Cerebellar nuclear complex (tissue), 1 donor: ENCODE measurements at places on chromosomes 7 and 10.

- DNase-seq: no peak
Observed at GRCh38 chr10:100174699-100175677, 10.8 kb downstream of the ERLIN1 start.

- DNase-seq: no peak
Observed at GRCh38 chr10:92800134-92800733, 48.1 kb upstream of the EXOC6 start.

DNA sequence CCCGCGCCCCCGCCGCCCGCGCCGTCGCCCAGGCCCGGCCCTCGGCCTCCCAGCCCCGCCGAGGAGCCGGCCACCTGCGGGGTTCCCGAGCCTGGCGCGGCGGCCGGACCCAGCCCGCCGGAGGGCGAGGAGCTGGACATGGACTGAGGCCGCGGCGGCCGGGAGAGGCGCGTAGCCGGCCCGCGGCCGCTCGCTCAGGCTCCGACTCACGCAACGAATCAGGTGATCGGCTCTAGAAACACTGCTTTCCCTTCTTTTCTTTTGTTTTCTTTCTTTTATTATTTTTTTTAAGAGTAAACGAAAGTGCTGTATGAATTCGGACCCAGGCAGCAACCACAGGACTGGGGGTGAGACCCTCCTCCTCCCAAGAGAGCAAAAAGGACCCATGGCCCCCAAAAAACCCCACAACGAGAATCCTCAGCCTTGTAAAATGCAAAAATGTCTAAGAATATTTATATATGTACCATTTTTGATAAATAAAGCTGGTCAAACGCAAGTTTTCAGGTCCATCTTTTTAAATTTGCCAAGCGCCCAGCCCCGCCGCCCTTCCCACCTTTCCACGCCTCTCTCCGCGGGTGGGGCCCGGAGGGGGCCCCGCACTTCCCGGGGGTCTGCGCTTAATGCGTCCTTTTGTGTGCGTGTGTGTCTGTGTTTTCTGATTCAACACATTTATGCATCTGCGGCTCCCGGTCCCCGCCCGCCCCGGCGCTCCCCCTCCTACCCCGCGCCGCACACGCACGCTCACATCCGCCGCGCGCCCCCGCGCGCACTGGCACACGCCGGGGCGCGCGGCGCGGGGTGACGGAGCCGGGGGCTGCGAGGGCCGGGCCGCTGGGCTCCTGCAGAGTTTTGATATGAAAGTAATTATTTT, 4.4 kb downstream of the UNCX start:
- no peak for DNase-seq

DNA sequence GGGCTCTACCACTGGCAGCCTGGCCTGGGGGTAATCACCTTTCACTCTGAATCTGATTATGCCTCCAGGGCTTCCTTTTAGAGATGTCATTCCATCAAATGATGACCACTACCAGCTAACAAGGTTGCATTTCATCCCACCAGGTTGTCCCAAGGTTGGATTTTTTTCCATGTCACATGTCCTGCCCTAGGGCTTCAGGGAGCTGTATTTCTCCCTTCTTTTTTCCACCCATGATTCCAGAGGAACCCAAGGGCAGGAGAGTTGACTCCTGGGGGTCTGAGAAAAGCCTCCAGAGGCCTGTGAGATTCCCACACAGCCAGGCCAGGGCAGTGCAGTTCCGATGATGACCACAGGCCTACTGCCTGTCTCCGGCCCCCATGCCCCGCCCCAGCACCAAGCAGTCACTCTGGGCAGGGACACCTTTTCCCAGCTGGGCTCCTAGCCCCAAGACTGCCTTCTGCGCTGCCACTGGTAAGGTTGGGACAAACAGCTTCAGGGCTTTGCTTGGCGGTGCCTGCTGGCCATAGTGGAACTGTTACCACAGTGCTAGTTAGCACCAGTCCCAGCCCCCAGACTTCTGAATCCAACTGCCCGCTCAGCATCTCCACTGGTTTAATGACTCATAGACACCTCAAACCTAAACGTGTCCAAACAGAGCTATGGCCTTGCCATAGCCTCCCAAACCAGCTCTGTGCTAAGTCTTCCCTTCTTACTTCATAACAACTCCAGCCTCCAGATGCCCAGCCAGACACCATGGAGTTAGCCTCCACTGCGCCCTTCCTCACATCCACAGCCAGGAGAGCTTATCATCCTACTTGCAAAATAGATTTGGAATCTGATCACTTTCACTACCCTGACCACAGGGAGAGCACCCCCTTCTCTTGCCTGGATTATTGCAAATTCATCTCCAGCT, 133.7 kb downstream of the ARHGAP22 start:
- no peak for DNase-seq

DNA sequence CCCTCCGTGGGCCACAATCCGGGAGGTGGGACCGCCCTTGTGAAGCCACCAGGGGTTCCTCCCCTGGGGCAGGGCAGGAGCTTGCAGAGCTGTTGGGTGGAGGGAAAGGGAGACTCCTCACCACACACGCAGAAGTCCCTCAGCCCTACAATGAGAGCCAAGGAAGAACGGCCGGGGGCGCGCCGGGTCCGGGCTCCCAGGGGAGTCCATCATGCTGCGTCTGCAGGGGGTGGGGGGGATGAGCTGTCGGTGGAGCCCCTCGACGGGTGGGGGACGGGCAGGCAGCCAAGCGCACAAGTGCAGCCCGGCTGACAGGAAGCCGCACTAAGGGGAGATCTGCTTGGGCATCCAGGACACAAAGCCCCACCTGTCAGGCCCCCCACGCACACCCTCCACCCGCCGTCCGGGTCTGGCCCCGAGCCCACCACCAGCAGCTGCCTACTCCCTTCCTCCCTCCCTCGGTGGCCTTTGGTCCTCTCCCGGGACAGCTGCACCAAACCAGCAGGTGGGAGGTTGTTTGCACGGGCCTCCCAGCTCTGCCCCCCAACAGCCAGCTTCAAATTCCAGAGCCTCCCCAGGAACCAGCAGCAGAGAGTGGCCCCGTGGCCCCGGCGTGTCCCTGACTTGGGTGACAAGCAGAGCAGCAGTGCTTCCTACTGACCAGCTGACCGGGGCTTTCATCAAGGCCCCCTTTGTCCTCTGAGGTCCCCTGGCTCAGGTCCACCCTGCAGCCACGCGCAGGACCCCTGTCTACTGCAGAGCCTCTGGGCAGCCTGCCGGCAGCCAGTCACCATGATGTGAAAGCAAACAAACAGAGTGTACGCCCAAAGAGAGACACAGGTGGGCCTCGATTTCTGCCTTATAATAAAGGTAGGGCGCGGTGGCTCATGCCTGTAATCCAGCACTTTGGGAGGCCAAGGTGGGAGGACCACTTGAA, 50.3 kb downstream of the HIP1 start:
- no peak for DNase-seq

GRCh38 chr7:101235050-101235449, 2.6 kb downstream of the CLDN15 start:
- no peak for DNase-seq

GRCh38 chr10:44973323-44974081, 5.1 kb downstream of the DEPP1 start:
- DNase-seq: no peak

- no peak for DNase-seq
Observed at GRCh38 chr10:33416209-33416608, 81.7 kb upstream of the NRP1 start.

DNA sequence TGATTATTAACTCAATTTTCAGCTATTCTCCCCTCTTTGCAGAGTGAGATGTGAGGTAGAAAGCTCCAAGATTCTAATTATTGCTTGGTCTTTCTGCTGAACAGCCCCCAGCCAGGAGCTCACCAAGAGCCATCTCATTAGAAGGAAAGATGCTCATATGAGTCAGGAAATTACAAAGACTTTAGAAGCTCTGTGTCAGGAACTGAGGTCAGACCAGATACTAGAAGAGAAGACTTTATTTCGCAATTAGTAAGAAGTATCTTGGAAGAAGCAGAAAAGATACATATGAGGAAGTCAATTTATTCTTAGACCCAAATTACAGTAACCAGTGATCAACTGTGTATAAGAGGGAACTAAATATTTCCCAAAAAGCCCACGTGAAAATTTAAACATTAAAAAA, 626.9 kb downstream of the ZWINT start:
- DNase-seq: no peak

GRCh38 chr7:25864943-25865751, 286.9 kb upstream of the NFE2L3 start:
- DNase-seq: no peak

GRCh38 chr7:130489140-130489983, 2.5 kb upstream of the MEST start:
- DNase-seq: no peak

DNA sequence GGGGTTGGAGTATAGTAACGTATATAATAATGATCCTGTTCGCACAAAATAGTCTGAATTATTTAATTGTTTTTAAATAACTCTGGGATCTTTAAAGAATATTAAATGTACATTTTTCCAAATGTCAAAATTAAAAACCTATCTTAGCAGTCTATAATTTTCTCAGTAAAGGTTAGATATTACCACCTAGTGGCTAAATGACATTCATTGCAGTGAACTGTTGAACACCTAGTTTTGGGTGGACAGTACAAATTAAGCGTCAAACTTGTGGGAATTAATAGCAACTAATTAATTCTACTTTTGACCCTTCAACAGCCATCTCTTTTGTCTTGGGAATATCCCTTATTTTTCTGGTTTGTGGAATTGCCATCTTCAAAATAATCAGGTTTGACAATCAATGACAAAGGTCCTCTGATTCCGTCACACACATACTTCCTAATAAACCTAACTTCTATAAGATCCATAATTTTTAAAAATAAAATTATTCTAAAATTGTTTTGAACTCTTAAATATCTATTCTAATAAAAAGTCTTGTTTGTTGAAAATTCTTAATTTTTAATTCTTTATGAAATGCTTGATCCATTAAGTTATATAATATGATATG, 165.7 kb downstream of the SEMA3D start:
- no peak for DNase-seq

GRCh38 chr10:33550811-33551210, 216.3 kb upstream of the NRP1 start:
- DNase-seq: no peak

DNA sequence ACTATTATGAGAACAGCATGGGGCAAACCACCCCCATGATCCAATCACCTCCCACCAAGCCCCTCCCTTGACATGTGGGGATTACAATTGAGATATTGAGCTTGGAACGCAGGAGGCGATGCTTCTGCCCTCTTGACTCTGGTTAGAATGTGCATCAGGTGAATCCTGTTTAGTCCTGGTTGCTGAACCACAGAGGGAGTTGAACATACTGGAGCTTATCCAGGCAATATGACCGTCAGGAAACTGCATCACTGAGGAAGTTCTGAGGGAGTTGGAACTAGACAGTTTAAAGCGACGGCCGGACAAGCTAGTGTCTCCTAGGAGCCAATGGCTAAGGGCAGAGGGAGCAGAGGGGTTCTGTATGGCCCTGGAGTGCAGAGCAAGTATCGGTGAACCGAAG, 31.8 kb upstream of the GARS1 start:
- DNase-seq: no peak

- DNase-seq: no peak
Observed at GRCh38 chr7:37357637-37357996, 91.0 kb downstream of the ELMO1 start.

GRCh38 chr7:47526466-47526865, 55.4 kb downstream of the TNS3 start:
- DNase-seq: no peak

DNA sequence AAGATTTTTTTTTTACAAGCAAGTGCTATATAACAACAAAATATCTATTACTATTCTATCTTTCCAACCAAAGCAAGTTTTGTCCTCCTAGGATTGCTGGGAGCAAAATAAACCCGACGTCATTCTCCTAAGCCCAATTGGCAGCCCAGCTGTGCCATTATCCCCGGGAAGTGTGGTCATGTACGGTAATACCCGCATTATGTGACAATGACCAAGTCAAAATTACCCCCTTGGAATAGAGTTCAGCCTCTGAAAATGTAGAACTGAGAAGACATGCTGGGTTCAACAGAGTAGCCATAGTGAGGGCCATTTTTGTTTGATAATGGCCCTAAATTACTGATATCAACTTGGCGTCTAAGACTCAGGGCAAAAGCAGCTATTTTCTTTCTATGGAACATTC, 215.5 kb downstream of the LRRTM3 start:
- no peak for DNase-seq

- DNase-seq: no peak
Observed at GRCh38 chr10:11015446-11015934, 2.2 kb upstream of the CELF2 start.

- no peak for DNase-seq
Observed at GRCh38 chr7:29500719-29501118, 62.9 kb upstream of the PRR15 start.

DNA sequence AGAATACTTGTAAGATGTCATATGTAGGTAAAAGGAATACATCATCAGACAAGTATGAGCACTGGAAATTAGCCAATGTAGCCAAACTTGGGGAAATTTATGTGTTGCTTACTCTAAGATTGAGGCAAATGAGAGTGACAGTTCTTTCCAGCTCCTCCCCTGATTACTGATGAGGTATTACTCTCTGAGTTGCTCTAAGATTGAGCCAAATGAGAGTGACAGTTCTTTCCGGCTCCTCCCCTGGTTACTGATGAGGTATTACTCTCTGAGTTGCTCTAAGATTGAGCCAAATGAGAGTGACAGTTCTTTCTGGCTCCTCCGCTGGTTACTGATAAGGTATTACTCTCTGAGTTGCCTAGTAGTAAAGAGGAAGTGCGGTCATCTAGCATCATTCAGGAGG, 435.8 kb downstream of the NRG3 start:
- DNase-seq: no peak

- DNase-seq: no peak
Observed at GRCh38 chr7:17230099-17230807, 68.2 kb upstream of the AHR start.

GRCh38 chr10:120614680-120615079, 157.7 kb downstream of the PLPP4 start:
- no peak for DNase-seq

DNA sequence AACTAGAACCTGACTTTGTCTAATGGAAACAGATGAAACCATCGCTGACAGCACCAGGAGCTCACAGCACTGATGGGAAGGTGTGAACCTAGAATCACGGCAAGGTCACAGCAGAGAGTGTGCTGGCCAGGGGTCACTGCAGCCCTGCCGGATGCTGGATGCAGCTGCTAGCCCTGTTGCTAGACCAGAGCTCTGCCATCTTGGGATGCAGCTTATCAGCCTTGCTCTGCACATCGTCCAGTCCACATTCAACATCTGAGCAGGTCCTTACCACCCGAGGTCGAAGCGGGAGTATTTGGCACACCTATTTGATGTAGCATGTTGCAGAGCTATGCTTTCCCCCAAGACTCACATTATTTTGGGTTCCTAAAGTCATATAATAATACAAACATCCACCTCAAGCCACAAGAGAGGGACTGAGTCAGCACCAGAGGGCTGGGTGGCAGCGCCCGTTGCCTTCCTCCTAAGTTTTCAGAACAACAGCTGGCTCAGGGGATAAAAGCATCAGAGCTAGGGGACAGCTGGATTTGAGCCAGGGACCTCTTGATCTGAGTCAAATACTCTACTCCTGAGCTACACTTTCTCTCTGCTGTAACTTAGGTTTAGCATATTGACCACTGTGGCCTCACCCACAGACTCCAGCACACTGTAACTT, 135.3 kb downstream of the ZNF467 start:
- DNase-seq: no peak

- DNase-seq: no peak
Observed at GRCh38 chr7:133750287-133750686, 376.9 kb upstream of the LRGUK start.

GRCh38 chr10:103716206-103717160, 138.9 kb downstream of the SH3PXD2A start:
- DNase-seq: no peak

- no peak for DNase-seq
Observed at GRCh38 chr7:31027161-31027965, 24.7 kb upstream of the ADCYAP1R1 start.

GRCh38 chr10:76428551-76429367, 997.3 kb downstream of the LRMDA start:
- DNase-seq: no peak
